ENCODE measurements at places on chromosomes 5 and 9.
A peak's percentile ranks its signal among the peaks of the same experiment; 100 is the strongest.

GRCh38 chr5:127839072-127839471 is 135.9 kb downstream of the CCDC192 start:
- DNase-seq = no peak

DNA sequence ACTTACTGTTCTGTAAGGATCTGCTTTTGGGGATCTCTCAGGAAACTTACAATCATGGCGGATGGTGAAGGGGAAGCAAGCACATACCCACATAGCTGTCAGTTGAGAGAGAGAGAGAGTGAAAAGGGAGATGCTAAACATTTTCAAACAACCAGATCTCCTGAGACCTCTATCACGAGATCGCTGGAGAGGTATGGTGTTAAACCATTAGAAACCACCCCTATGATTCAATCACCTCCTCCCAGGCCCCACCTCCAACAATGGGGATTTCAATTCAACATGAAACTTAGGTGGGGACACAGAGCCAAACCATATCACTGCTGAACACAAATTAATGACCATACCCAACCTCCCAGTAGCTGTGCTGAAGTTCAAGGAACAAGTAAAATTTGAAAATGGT is 48.2 kb upstream of the PRDM9 start:
- DNase-seq = no peak

DNA sequence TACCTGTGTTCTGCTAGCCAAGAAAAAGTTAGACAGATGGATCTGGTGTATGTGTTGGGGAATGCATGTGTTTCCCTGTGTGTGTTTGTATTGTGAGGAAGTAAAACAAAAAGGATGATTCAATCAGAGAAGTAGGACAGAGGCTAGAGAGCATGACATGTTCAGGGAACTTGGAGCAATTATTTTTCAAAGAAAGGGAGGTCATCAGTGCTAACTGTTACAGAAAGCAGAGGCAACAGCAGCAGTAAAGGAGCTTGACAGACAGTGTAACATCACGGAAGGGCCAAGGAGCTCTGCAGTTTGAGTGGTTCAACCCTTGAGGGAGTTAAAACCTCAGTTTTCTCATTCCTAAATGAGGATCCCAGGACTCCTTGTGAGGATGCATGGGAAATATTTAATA is 13.2 kb downstream of the SPINK1 start:
- no peak for DNase-seq

DNA sequence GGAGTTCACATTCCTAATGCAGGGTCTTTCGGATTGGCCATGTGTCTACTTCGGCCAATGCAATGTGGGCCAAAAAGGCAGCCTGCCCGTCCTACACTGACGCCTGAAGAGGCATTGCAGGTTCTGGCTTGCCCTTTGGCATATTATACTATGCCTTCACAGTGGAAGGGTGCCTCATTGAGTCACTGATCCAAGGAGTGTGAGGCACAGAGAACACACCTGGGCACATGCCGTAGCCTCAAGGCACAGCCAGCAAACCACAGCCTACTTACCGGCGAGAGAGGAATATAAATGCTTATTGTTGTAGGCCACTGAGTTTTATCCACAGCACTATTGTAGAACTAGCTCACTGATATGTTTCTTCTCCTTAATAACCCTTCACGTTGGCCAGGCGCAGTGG is 409.6 kb downstream of the GADD45G start:
- DNase-seq = no peak

DNA sequence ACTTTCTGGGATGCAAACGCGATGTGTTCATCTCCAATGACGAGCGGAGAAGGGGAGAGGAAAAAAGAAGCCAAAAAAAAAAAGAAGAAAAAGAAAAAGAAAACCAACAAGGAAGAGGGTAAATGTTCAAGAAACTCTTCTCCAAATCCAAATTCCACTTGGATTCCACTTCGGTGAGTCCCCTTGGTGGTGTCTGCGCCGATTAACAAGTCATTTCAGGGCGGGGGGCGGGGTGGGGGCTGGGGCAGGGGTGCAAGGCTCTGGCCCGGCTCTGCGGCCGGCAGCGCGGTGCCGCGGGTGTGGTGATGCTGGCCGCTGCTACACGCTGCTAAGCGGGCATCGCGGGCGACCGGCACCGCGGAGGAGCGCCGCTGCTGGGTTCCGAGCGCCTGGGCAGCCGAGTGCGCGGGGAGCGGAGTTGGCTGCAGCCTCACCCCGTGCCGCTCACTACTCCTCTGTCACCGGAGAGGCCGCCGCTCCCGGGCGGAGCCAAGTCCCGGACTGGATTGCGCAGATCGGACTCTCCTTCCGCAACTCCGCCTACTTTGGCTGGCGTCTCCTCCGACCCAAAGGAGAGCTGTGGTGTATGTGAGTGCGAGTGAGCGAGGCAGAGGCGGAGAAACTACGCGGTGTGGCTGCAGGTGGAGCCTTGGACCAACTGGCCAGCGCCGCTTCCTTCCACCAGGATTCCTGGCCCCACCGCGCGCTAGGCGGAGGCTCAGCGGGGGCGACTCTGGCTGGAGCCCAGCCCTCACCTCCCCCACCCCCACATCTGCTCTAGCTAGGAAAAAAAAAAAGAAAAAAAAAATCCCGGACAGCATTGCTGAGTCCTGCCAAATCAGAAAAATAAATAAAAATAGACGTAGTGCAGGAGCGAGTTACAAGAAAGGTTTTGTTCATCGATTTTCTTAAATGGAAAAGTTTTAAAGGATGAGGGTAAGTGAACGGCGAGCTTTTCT is at the start of gene SEMA6A:
TSS of gene SEMA6A (minus strand) at position 457 of the 959 bp plus-strand sequence. CDS start 69,879 bp downstream, outside the sequence.
- peak; percentile 91 for DNase-seq

DNA sequence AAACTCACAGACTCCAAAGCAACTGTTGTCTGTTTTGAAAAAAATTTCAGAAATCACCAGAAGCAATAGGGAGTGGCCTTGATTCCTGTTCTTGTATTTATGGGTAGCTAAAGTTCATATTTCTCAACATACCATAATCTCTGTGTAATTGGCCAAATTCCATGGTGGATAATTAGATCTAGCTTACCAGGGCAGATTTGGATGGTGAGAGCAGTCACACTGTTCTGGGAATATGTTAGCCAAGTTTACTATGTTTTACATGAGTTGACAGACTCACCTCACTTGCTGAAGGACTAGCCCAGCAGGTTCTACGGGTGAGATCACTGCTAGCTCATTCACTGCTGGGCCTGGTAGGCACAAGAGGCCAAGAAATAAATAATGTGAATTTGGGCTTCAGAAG is 32.7 kb upstream of the CDKN2B start:
- DNase-seq = peak; percentile 51

- peak; percentile 87 for DNase-seq
Observed at GRCh38 chr5:84249918-84250630, 134.6 kb downstream of the EDIL3 start.

- DNase-seq = no peak
Observed at GRCh38 chr9:131580358-131580757, 35.0 kb downstream of the PRRT1B start.

GRCh38 chr9:6945816-6946215 is 188.0 kb downstream of the KDM4C start:
- no peak for DNase-seq

DNA sequence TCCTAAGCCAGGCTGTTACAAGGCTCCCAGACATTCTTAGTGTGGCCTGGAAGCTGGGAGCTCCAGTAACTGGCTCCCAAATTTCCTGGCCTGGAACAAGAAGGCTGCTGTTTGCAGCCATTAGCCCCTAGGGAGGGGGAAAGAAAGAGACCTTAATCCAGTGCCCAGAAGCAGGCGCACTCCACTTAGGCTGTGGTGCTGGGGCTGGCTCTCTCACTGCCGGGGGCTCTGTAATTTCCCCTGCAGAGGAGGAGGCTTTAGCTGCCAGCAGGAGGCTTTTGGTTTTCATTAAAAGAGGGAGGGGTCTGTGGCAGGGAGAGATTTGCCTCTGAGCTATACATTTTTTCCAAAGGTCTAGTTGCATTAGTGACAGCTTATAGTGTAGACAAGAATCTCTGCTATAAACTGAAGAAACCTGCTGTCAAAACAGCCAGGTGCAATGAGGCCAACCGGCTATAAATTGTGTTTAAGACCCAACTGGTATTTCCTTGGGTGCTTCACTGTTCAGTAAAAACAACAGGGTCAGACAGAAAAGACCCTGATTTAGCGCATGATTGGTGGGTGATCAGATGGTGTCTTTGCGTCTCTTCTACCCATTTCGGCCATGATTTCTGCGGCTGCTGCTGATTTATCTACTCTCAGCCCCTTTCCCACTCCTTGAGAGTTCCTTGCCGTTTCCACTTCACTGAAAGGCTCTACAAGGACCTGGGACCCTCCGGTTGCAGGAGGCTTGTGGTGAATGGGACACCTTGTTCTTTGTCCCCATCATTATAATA is 254.6 kb downstream of the AOPEP start:
- DNase-seq = no peak

GRCh38 chr5:9421884-9422283 is 124.0 kb downstream of the SEMA5A start:
- no peak for DNase-seq

DNA sequence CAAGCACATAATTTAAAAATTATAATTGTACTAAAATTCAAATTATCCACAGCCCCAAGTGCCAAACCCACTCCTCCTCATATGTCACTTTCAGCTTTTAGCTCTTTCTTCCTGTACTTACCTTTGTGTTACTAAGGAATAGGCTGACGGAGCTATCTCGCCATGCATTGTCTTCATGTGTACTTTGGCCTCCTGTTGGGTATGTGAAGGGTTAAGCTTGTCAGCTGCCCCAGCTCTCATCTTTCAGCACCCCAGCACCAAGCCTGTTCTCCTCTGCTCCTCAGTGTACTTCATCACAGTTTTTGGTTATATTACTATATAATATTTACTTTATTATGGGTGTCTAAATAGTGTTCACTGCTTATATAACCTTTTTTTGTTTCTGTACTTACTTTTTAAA is 46.2 kb downstream of the OSTF1 start:
- DNase-seq = no peak

DNA sequence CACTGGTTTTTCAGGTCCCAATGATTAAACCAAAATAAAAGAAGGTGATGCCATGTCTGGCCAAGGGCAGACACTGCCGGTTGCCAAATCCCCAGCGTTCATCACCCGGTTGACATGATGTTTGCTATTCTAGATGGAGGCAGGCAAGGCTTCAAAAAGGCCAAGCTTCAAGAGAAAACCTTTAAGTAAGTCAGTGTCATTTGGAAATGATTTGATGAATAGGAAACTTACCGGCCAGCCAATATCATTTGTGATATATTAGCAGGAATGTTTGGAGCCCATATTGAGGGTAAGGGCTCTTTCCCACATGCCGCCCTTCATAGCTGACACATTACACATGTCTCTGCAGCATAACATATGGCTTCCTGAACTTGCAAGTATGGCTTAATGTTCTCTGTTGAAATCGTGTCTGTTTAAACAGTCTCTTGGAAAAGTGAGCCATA is 89.5 kb upstream of the TTC23L start:
- peak; percentile 88 for DNase-seq

GRCh38 chr9:110089681-110090370 is 118.1 kb downstream of the C9orf152 start:
- DNase-seq = no peak

GRCh38 chr5:97107318-97107717 is 35.1 kb downstream of the LIX1 start:
- no peak for DNase-seq

GRCh38 chr5:13913962-13914361 is 30.5 kb downstream of the DNAH5 start:
- DNase-seq = no peak

- DNase-seq = no peak
Observed at GRCh38 chr5:110225949-110226348, 500.5 kb downstream of the TMEM232 start.

DNA sequence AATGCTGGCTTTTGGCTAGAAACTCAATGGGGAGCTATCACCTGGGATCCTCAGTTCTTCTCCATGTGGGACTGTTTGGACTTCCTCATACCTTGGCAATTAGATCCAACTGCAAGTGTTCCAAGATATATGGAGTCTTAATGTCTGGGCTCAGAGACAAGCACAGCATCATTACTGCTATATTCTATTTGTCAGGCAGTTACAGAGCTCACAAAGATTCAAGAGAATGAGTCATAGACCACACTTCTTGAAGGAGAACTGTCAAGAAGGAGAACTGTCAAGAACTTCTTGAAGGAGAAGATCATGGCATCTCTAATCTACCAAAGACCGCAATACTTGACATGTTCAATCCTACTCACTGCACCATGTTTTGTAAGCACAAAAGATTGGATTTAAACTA is 106.8 kb upstream of the NREP start:
- peak; percentile 57 for DNase-seq

GRCh38 chr5:16137177-16137576 is 42.4 kb downstream of the MARCHF11 start:
- DNase-seq = no peak

GRCh38 chr9:14838701-14839100 is 71.5 kb downstream of the FREM1 start:
- peak; percentile 7 for DNase-seq

DNA sequence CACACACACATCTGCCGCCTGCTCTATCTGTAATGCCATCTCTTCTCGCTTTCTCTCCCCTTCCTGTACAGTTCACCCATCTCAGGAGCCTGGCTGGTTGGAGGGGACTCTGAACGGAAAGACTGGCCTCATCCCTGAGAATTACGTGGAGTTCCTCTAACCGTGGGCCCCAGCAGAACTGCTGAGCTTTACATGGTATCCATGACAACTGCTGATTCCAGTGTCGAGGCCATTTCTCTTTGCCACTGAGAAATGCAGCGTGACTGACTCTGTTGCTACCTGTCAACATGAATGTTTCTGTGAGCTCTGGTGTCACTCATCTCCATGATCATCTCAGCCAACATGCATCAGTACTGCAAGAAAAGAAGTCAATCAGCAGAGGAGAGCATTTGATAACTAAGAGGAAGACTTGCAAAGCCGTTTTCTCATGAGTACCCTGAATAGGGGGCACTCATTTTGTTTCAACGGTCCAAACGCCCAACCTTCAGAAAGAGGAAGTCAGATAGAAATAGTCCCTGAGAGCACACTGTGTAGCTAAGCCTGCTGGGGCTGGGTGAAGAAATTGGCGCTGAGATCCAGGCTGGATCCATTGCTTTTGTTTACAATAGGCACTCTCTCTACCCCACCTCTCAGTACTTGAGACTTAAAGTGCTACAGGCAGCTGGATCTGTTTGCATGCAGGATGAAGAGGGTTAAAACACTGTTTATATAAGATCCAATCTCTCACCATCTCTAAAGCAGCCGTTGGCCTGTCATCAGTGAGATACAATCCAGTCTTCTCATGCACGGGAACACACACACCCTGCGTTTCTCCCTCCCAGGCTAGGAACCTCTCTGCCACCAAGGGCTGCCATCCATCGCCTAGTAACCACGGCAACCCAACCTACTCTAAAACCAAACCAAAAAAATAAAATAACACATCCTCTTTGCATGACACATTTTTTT is 180.9 kb downstream of the NR3C1 start:
- peak; percentile 31 for DNase-seq

GRCh38 chr5:57663466-57663865 is 180.9 kb upstream of the ACTBL2 start:
- no peak for DNase-seq

- peak; percentile 41 for DNase-seq
Observed at GRCh38 chr5:17838469-17838868, 204.2 kb downstream of the TAF11L14 start.

GRCh38 chr5:95864944-95865504 is 42.5 kb upstream of the GLRX start:
- DNase-seq = no peak

GRCh38 chr5:137273511-137273910 is 225.6 kb downstream of the SPOCK1 start:
- DNase-seq = no peak

- no peak for DNase-seq
Observed at GRCh38 chr9:133791735-133792649, 53.8 kb upstream of the SARDH start.

GRCh38 chr9:35907711-35908503 is 1.4 kb upstream of the SPAAR start:
- DNase-seq = peak; percentile 59
